HT-29 (cell line): ENCODE measurements at places on chromosomes 13 and 19.

GRCh38 chr13:106213028-106213757, 322.3 kb downstream of the EFNB2 start:
- DNase-seq, result no peak

DNA sequence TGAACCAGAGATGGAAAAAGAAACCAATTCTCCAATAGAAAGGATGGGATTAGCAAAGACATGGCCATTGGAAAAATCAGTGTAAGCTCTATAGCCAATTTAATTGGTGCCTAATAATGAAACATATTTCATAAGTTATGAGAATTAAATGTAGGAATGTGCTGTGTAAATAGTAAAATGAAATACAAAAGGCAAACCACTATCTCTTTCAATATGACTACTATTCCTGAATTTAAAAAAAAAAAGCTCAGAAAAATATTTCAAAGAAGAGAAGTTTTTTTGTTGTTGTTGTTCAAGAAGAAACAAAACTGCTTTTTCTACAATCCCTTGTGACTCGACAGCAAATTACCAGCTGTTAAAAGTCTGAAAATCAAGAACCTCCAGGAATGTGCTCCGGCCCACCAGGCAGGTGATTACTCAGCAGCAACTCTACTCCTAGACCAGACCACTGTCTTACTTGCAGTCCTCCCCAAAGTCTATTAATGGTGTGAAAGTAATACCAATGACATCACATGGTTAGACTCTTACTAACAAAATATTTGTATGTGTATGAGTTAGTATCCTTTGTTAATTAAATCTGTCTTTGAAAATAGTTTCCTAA, 362.4 kb downstream of the KCTD12 start:
- no peak for DNase-seq

- DNase-seq, result peak; percentile 63
These were observed 306.9 kb upstream of the KLHL1 start for GRCh38 chr13:70415136-70415535.

DNA sequence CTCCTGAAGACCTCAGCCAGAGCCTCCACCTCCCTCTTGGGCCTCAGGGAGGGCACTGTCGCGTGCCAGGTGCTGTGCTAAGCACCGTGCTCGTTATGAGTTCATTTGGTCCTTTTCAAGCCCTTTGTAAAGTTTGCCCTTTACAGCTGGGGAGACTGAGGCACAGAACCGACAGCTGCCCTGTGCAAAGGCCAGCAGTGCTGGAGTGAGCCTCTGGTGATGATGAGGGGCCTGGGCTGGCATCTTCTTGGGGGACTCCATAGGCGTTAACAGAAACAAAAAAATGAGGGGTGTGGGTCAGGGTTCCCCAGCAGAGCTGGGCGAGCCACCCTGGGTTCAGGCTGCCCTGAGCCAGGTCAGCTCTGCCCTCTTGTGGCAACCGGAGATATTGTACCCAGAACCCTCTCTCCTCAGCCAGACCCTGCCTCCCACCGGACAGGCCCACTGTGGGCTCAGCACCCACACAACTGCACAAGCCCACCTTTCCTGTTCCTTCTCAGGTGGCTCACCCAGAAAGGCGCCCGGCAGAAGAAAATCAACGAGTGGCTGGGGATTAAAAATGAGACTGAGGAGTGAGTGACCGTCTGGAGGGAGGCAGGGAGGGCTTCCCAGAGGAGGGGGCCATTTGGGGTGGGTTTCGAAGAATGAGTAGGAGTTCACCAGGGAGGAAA, 5.5 kb upstream of the IFI30 start:
- peak; percentile 45 for DNase-seq

- peak; percentile 16 for DNase-seq
These were observed 8.7 kb downstream of the FCAR start for GRCh38 chr19:54882758-54883157.

- no peak for DNase-seq
These were observed 2.8 kb downstream of the EVI5L start for GRCh38 chr19:7832781-7833180.

- DNase-seq, result no peak
These were observed 19.9 kb downstream of the ACER1 start for GRCh38 chr19:6313398-6313969.

GRCh38 chr13:97512732-97513131, 78.8 kb downstream of the RAP2A start:
- no peak for DNase-seq

DNA sequence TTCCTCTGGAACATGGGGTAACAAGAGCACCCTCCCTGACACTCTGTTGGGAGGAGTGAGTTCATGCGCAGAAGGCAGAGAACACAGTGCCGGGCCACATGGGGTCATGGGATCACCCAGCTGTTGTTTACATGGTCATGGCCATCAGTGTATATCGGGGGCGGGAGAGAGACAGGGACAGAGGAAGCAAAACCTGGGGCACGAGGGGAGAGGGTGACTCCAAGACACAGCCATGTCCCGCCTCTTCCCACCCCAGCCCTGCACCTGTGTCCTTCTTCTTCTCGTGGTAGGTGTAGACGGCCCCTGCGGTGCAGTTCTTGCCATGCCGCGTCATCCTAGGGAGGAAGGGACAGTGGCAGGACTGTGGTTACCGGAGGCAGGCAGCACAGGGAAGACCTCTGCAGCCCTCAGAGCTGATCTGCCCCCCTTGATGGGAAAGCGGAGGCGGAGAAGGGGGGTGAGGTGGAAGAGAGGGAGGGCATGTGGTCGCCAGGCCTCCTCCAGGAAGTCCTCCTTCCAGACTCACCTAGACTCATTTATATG, 19.9 kb downstream of the NOSIP start:
- DNase-seq, result no peak

GRCh38 chr19:28504139-28504538, 708.8 kb downstream of the UQCRFS1 start:
- DNase-seq, result no peak
